Brain pericyte (primary cell): ENCODE measurements at places on chromosomes 16 and 17.

- DNase-seq, result no peak
Measured at GRCh38 chr16:89167425-89167941, 4.1 kb upstream of the CDH15 start.

GRCh38 chr17:82327757-82328140 lies 5.8 kb downstream of the SECTM1 start:
- DNase-seq, result no peak

DNA sequence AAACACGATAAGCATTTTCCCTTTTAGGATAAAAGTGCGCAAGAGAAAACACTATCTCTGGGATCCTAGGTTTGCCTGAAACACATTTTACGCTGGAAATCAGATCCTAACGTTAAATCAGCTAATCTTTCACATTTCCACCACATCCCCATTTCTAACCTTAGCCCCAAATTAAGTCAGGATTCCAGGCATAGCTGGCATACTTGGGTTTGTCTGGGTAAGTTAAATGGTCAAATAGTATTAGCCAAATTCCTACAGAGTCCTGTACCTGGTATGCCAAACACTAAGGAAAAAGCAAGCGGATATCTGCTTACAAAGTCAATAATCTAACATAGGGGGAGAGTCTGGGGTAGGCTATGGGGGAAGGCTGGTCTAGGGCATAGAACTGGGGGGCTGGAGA lies 557.4 kb upstream of the ZFHX3 start:
- no peak for DNase-seq

DNA sequence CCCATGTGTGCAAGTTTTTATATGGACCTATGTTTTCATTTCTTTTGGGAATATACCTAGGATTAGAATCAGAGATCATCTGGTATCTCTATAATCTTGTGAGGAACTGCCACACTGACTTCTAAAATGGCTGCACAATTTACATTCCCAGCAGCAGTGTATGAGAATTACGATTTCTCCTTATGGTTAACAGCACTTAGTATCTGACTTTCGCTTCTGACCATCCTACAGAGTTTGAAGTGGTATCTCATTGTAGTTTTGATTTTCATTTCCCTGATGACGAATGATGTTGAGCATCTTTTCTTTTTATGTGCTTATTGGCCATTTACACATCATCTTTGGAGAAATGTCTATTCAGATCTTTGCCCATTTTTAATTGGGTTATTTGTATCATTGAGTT lies 10.0 kb downstream of the C16orf96 start:
- no peak for DNase-seq

GRCh38 chr16:18937390-18937789 lies 11.2 kb upstream of the SMG1 start:
- DNase-seq, result no peak

DNA sequence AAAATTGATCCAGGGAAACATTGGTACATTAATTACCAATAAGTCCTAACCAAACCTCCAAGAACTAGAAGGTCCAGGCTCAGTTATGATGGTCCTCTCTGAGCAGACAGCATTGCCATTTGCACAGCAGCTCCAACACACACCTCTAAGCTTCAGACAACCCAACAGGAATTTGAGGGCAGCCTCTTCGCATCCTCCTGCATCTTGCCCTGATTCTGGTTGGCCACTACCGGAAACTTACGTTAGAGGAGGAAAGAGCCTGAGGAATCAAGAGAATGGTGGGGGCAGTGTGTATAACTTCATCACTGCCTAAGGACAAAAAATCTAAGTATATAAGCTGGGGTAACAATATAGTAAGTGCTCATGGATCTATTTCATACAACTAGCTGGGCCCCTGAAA lies 15.7 kb downstream of the FAM117A start:
- DNase-seq, result no peak

GRCh38 chr16:77761204-77761603 lies 27.2 kb upstream of the VAT1L start:
- no peak for DNase-seq

DNA sequence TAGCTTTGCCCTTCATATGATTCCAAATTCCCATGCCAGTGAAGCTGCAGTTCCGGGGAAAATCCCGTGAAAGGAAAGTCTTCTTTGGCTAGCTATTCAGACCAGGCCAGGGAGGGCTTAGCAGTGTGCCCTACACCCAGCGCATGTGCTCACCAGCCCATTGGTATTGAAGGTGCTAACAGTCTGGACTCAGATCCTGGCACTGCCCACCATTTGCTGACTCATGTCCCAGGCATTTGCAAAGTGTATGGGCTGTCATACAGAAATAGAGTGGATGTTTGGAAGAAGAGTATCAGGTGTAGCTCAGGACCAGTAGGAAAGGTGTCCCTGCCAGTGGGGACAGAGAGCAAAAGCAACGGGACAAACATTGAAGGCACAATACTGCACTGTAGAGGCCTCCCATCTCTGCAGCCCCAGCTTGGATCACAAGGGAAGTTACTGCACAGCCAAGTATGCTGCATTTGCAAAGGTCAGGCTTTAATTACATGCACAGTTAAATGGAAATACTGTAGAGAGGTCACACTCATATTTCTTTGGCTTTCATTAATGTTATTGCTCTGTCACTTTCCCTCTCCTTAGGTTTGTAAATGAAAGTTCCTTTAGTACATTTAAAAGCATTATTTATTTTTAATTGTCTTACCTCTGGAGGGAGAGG lies 220.0 kb downstream of the IRX3 start:
- DNase-seq, result no peak

GRCh38 chr17:35467824-35468223 lies 19.3 kb upstream of the SLFN13 start:
- no peak for DNase-seq

DNA sequence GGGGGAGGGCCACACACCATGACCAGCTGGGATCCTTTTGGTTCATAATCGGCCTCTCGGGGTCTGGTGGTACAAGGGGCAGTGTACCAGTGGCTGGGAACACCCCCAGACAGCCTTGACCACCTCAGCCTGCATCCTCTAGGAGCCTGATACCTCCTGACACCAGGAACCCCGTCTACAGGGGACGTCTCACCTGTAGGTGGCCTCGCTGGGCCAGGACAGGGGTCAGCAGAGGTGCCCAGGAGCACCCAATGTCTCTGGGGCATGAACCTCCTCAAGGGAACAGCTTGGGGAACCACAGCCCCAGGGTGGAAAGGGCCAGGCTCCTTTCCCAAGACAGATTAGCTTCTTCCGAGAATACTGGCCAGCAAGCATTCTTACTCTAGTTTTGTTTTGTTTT lies 2.5 kb upstream of the METRNL start:
- DNase-seq, result no peak

DNA sequence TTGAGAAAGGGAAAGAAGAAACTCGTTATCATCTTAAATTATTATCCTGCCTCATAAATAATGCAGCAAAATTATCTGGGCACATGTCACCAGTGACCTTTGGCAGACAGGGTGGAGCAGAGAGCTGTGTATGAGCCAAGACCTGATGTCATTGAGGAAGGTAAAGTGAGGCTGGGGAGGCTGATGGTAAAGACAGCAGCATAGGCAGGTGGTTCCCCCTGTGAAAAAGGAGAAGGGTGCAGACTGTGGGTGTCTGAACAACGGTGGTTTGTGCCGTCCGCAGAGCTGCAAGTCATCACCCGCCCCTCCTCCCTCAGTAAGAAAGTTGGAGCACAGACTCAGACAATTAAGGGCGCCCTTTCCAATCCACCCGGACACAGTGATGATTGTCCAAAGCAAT lies 30.8 kb upstream of the METTL16 start:
- DNase-seq, result no peak

DNA sequence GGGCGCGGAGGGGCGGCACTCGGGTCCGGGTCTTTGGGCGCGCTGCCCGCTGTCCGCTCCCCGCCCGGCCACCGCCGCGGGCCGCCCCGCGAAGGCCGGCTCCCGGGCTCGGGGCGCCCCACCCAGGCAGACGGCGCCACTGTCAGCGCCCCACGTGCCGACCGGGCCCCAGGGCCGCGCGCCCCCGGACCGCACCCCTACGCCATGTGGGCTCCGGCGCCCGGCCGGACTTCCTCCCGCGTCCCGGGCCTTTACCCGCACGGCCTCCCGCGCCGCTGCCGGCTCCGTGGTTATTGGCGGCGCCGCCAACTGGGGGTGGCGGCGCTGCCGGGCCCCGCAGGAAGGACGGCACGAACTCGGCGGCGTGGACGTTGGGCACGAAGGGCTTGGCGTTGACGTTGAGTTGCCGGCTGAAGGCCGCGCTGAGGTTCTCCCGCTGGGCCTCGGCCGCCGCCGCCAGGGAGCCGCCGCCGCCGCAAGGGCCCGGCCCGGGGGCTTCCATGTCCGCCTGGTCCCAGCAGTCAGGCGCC lies 577 bp downstream of the GSPT1 start:
- no peak for DNase-seq

DNA sequence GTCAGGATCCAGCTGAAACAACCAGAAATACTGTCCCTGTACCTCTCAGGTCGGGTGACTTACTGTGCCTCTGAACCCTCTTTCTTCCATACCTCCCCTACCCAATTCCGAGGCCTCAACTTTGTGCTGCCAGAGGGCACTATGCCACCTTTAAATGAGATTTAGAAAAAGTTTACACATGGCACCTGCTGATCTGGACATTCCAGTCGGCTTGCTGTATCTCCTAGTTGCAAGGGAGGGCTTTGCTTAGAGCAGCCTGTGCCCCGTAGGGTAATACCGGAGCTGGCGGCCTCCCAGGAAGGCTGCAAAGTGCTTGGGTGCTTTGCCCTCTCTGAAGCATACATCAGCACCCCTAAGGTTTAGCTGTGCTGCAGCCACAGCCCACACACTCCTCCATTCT lies 306.0 kb upstream of the RBFOX1 start:
- DNase-seq, result no peak

- no peak for DNase-seq
Measured at GRCh38 chr17:35079547-35080423, 16.3 kb upstream of the RFFL start.

- DNase-seq, result no peak
Measured at GRCh38 chr17:44736551-44737240, 22.1 kb upstream of the ADAM11 start.

GRCh38 chr17:77833769-77834168 lies 124.7 kb upstream of the TNRC6C start:
- no peak for DNase-seq
